GM18507 (cell line): ENCODE measurements at places on chromosomes 4 and X.

DNA sequence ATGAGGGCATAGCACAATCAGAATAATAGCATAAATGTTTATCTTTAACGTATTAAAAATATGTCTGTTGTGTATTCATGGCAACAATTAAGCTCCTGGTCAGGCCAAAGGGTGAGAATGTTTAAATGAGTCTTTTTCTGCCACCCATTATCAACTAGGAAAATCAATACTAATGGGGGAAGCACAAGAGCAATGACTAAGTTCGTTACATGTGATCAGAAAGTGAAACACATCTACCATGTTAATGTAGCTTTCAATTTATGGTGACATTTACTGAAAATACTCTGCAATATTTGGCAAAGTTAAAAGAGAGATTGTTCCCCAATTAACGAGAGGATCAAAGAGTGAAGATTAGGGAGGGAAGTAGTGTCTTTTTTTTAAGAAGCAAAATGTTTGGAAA, 143.7 kb downstream of the NAA11 start:
- no peak for DNase-seq

DNA sequence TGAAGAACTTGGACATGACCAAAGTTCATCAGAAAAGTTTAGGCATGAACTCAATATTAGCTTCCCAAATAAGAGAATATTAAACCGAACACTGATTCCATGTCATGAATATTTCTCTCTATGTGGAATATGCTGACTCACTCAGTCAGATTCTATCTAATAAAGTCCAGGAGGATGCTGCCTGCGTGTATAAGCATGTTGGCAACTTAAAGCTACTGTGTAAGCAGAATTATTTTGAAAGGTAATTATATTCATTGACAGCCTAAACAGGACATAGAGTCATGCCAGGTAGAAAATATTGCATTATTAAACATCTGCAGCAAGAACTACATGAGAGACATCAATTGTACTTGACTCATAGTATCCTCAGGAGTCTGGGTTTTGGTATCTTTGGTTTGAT, 367.9 kb upstream of the SPOCK3 start:
- DNase-seq, result no peak

DNA sequence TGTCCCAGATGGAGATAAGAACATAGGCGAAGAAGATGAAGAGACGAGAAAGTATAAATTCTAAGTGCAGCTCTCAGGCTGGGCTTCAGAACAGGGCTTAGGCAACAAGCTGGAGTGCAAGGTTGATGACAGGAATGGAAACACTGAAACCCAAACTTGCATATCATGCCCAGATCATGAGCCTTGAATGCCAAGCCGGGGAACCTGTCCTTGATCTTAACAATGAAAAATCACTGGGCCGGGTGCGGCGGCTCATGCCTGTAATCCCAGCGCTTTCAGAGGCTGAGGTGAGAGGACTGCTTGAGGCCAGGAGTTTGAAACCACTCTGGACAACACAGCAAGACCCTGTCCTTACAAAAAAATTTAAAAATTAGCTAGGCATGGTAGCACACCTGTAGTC, 17.2 kb downstream of the AFAP1 start:
- no peak for DNase-seq

DNA sequence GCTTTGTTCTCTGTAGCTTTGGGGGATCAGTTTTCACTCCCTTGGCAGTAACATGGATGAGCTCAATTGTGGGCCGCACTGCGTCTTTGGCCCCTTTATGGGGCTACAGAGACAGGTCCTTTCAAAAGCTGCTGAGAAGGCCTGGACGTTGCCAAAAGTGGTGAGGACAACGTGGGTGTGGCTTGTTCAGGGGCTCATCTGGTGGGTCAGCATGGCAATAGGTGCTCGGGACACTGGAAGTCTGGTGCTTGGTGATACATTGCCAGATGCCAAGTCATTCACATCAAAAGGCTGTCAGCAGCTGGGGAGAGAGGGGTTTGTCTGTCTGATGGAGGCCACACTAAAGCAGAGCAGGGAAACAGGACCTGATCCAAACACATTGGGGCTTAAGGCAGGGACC, 149.8 kb upstream of the EOLA2 start:
- DNase-seq, result no peak

DNA sequence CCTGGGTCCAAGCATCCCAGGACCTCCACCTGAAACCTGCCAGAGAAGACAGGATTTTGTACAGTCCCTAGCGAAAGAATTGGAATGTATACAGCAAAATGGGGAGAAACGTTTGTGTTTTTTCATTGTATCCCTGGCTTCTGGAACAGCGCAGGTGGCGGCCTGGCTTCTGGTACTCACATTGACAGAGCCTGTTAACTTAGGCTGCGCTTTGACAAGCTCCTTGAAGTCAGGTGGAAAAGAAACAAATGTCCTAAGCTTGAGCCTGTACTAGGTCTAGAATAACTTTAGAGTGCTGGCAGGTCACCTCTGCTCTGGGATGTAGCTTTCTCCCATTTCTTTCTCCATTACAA, 343.7 kb upstream of the KLF3 start:
- DNase-seq, result no peak

- DNase-seq, result no peak
Observed at GRCh38 chrX:118694638-118695037, 32.8 kb upstream of the IL13RA1 start.

DNA sequence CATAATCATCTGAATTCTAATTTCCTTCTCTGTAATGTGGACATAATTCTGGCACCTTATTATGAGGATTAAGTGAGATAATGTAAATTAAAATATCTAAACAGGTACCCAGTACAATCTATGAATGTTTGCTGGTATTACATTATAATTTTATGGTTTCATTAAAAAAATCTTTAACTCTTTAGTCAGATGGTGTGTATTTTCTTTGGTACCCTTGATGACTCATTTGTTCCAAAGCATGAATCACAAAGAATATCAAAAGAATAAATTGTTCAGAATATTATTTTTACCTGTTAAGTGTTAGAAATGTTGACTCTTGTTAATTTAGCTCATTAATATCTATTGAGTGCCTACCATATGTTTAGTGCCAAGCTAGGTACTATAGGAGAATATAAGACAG, 74.3 kb downstream of the SNX25 start:
- DNase-seq, result no peak

DNA sequence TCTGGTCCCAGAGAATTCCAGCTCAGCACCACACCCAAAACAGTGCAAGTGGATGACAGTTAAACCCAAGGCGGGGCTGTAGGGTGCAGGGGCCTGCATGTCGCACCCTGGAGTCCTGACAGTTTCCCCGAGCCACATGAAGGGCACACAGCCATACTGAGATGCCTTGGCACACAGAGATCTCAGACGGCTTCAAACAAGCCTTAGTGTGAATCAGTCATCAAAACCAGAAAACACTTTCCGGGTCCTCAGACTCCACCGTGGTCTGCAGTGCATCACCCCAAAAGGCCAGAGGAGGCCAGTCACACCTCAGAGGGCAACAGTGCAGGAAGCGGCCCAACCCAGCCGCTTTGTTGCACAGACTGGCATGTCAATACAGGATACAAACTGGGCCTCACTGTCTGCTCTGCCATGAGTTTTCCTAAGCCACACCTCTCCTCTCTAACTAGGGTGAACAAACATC, 64.6 kb upstream of the ENPP6 start:
- no peak for DNase-seq

DNA sequence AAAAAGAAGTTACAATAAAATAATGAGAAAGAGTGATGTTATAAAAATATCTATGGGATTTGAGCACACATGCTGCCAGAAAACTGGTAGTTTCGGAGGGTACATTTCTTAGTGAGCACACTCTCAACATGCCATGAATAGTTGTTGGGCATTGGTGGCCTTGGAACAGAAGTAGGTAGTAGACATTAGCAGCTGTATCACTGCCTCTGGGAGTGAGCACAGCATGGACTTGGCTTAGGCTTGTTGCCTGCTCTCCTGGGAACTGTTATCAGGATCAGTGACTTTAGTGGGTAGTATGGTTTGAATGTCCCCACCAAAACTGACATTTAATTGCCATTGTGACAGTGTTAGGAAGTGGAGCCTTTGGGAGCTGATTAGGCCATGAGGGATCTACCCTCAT, 13.3 kb upstream of the PDLIM3 start:
- no peak for DNase-seq

DNA sequence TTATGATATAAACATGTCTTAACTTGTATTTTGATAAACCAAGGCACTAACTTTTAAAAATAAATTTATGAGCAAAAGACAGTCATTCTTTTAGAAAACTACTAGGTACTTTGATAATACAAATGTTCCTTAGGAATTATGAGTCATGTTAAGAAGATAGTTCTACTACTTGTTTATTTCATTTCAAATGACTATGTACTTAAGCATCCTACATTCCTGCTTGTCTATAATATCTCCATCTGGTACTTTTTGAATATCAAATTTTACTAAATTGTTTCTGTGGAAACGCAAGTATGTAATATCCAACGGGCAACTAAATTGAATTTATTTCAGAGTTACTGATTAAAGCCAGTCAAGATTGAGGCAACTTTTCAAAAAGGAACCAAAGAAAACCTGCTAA, 61.8 kb downstream of the CAMK2D start:
- DNase-seq, result no peak

- no peak for DNase-seq
Observed at GRCh38 chrX:120562569-120562926, 1.8 kb upstream of the CUL4B start.

DNA sequence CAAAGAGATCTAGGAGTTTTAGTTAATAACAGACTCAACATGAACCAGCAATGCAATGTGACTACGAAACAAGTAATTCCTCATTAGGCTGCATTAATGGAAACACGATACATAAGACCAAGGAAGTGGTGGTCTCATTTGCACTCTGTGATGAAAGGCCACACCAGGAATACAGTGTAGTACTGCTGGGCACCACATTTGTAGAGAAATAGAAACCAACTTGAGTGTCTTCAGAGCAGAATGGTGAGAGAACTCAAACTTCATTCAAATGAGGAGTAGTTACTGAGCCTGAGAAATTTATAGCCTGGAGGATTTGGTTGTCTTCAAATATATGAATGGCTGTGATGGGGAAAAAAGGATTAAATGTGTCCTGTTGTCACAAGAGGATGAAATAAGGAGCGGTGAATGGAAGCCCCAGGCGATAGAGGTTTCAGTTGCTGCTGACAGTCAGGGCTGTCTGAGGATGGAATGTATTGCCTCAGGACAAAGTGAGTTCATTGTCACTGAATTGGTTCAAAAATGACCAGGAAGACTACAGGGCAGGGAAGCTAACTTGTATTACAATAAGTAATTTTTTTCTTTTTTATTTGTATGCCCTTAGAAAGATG, 50.9 kb downstream of the NFKB1 start:
- DNase-seq, result no peak

GRCh38 chrX:8849458-8849857, 48.3 kb upstream of the FAM9A start:
- no peak for DNase-seq

DNA sequence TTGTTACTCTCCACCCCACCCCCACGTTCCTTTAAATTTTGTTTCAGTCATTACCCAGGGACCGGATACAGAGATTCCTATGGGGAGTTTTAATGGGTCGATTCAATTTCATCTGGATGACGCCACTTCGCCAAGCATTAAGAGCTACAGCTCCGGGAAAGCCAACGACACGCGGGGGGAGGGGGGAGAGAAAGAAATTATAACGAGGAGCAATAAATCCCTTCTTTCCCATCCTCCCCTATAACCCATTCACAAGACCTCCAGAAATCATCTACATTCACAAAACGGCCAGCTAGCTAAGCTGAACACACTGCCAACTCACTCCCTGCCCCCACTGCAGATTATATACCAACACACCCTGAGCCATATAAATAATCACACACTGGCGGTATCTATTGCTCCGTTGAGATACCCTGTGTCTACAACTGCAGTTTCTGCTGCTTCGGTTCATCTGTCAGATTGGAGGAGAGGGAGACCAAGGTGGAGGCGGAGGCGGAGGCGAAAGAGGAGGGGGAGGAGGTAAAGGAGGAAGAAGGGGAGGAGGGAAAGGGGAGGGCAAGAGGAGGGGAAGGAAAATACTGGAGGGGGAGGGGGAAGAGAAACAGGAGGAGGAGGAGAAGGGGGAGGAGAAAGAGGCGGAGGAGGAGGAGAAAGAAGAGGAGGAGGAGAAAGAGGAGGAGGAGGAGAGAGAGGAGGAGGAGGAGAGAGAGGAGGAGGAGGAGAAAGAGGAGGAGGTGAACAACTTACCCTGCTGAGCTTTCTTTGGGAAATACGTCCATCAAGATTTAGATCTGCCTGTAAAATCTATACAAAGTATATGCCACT, 113.9 kb upstream of the VAMP7 start:
- DNase-seq, result no peak

- DNase-seq, result no peak
Observed at GRCh38 chr4:113142351-113142750, 92.9 kb downstream of the ANK2 start.

- no peak for DNase-seq
Observed at GRCh38 chr4:101236097-101236496, 111.2 kb downstream of the PPP3CA start.

GRCh38 chr4:107913283-107913899, 18.0 kb upstream of the CYP2U1 start:
- DNase-seq, result no peak

GRCh38 chr4:139905489-139905888, 239.9 kb downstream of the MGST2 start:
- no peak for DNase-seq

DNA sequence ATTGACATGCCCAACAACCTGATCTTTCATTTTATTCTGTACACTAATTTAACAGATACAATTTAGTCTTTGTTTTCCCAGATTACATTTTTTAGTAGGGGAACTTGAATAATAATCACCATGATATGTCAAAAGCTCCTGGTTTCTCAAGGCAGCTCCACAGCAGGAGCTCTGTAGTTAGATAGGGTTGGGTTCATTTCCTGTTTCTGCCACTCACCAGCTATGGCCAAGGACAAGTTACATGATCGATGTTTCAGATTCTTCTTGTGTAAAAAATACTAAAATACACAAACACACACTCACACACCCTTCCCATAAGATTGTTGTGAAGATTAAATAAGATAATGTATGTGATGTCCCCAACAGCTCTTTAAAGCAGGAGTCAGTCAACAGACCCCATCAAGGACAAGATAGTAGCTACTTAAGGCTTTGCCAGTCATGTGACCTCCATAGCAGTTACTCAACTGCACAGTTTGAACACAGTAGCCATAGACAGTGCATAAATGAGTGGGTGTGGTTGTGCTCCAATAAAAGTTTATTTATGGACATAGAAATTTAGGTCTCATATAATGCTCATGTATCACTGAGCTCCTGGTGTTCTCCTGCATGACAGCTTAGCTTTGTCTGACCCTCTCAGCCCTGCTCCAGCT, 18.4 kb downstream of the GUCY1A1 start:
- DNase-seq, result no peak
